ENCODE measurements at places on chromosomes 13 and 19.

DNA sequence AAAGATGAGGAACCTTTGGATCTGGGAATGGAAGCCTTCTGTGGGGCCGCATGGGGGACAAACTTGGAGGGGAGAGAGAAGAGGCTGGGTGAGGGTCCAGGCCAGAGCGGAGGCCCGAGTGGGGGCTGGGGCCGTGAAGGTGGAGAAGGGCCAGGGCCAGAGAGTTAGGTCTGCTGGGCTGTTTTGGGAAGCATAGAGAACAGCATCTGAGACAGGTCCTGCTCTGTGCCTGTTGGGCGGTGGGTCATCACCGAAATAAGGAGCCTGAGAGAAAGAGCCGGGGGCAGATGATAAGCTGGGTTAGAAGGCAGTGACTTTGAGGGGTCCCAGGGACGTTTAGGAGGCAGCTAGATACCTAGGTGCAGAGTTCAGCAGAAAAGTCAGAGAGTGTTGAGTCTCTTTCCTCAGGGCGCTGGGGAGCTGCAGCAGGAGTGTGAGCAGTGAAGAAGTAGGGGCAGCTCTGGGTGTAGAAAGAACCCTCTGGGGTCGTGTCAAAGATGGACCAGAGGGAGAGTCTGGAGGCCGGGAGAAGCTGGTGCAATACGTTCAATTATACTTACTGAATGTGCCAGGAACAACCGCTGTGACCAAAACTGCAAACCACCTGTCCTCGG lies 2.7 kb downstream of the SPACA6 start:
- no peak for DNase-seq

- no peak for DNase-seq
Observed at GRCh38 chr13:104320446-104320845, 1254.2 kb upstream of the SLC10A2 start.

DNA sequence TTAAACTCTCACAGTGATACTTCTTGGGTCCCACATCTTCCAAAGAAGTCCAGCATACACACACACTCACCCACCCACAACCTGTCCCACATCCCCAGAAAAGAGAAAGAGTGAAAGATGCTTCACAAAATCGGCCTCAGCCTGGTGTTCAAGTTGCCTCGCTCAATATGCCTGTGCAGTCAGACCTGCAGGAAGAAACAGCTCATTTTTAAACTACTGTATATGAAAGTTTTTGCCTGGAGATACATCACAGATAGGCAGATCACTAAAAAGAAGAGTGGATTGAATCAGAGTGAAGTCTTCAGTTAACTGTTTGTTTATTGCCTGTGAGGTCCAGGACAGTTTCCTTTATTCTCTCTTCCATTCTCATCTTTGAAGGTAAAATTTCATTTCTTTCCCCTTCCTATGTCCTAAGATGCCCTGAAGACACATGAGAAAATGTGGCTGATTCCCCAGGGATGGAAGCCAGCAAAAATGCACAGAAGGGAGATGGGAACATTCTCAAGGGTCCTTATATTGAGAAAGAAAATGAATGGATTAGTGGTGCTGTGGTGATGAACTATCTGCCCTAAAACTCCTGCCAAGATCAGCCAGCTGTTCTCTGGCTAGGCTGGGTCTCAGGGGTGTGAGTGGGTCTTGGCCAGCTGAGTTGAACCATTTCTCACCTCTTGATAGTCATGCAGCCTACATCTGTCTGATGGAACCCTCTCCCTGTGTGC lies 259.0 kb downstream of the ITGBL1 start:
- no peak for DNase-seq

DNA sequence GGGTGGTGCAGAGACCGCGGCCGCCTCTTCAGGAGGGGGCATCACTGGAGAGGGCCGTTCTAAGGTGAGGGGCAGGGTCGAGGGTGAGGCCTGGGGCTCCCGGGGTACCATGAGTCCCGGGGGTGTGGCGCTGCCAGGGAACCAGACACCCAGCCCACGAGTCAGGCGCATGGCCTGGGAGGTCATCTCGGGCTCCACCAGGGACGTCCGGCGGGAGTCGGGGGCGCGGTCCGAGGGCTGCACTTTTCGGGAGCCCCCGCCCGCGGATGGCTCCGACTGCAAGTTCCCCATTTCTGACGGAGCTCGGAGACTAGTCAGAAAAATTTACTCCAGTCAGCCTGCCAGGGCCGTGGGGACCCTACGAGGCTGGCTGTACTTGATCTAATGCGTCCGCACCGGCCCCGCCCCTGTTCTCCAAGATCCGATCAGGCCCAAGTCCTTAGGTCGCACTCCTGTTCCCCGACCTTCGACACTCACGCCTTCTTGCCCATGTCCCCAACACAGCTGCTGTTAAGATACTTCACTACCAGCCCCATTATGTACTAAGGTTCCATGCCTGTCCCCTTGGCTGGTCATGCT lies 774 bp downstream of the GGN start:
- DNase-seq, result peak; percentile 89

DNA sequence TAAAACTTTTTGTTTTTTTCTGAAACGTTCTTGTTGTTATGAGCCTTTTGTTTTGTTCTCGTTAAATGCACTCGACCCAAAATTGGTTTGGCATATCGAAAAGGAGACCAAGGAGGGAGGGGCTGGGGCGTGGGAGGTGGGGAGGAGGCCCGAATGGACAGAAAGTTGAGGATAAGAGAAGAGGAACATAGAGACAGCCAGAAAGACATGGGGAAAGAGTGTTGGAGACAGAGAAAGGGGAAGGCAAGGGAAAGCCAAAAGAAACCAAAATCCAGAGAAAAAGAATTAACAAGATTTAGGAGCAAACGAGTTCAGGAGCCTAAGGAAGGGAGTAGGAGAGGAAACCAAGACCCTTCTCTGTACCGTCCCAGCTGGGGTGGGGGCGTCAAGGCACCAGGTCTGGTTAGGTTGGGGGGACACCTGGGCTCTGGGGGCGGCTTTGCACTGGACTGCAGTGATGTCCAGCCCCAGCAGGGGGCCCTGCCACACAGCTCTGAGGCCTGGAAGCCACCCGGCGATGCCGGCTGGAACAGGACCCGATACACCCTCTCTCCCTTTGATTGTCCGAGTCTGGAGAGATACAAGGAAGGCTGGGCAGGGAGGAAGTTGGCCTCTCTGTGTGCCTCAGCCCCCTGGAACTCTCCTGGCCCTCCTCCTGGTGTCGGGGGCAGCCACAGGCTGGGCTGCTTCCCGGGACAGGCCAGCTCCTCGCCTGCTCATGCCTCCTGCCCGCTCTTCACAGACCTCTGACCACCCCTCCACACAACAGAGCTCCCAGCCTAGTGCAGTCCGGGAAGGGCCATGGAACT lies 11.6 kb upstream of the ASF1B start:
- peak; percentile 59 for DNase-seq

- no peak for DNase-seq
Observed at GRCh38 chr19:17235971-17236777, 9.5 kb downstream of the NR2F6 start.

- no peak for DNase-seq
Observed at GRCh38 chr13:42173789-42174343, 98.1 kb upstream of the AKAP11 start.

DNA sequence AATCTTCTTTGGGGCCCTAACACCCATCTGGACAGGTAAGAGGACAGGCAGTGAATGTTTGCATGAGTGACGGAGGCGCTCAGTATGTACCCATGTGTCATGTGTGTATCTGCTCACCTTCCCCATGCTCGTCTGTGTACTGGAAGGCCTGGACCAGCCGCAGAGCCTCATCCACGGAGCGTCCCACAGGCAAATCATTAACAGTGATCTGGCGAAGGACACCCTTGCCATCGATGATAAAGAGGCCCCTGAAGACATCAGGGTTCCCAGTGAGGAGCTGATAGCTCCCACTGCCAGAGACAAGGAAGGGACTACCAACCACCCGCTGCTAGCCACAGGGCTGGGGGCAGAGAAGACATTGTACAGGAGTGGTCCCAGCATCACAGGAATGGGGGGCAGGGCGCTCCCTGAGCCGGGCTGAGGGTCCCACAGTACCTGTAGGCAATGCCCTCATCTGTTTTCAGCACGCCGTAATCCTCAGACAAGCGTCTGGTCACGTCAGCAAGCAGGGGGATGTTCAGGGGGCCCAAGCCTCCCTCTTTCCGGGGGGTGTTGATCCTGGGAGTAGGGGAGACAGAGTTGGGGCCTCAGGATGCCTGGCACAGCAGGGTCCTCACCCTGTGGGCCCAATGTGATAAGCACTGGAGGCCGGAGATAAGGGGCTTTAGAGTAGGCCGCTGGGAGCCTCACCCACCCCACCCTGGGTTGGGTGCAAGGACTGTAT lies 1.7 kb downstream of the PRDX2 start:
- no peak for DNase-seq

DNA sequence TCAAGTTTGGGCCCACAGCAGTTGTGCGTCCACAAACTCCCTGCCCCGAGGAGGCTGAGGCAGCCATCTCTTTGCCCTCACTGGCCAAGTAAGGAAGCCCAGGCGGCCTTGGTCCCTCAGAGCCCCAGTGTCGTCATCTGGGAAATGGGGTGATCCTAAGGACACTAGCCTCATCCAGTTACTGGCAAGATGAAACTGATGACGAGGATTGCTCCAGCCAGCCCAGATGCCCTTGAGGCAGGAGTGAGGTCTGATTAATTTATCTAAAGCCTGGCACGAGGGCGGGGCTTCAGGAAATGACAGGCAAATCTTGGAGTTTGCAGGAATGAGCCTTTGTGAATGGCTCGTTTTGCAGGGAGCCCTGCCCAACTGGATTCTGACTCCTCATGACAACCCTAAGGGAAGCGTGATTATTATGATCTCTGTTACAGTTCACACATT lies 5.6 kb downstream of the LIPE start:
- DNase-seq, result no peak

DNA sequence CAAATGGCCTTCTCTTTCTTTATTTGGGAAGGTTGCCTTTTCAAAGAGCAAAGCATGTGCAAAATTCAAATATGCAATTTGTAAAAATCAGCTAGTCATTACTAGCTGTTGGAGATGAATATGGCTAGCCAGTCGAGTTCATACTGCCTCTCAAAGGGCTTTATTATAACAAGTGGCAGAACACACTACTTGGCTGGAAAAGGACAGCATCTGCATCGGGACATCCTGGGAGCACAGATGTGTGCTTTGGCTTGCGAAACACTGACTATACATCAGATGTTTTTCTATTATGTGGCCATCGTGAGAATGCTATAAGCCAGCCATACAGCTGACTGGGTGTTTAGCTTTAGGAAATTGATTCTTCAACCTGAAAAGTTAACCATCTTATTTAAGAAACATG lies 424.2 kb downstream of the KCTD12 start:
- DNase-seq, result no peak

DNA sequence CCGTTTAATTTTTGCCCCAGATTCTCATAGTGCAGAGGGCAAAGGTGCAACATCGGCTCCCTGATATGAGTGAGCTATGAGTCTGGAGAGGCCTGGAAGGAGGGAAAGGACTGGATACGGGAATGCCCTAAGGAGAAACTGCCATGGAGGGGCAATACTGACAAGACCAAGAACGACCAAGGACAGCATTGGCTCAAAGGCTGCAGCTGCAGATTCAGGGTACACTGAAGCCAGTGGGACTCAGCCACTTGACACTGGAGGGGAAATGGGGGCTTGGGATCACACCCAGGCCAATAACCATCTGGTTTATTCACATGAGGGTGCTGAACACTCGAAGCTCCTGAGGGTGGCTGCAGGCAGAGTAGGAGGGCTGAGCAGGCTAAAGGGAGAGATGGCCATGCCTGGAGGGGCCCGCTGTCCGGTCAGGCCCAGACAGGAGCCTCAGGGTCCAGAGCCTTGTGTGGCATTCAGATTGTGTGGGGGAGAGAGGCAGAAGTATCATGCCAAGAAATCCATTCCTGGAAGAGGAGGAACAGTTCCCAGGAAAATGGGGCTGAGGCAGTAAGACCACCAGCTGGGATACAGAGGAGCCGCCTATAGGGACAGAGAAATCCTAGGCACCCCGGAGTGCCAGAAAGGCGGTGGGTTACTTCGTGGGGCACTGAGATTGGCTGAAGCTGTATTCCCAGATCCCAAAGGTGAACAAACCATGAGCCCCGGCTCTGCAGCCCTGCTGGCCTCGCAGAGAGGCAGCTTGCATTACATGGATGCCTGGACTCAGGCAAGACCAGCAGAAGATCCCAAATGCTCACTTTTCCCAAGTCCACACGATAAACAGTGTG lies 20.7 kb downstream of the COL4A1 start:
- no peak for DNase-seq
